ENCODE measurements at places on chromosomes 6 and 20. TPM values are rescaled to one million over a fixed set of nuclear protein-coding genes. Genes with fewer than 3 reads are reported as not detected.
A peak's percentile ranks its signal among the peaks of the same experiment; 100 is the strongest.

DNA sequence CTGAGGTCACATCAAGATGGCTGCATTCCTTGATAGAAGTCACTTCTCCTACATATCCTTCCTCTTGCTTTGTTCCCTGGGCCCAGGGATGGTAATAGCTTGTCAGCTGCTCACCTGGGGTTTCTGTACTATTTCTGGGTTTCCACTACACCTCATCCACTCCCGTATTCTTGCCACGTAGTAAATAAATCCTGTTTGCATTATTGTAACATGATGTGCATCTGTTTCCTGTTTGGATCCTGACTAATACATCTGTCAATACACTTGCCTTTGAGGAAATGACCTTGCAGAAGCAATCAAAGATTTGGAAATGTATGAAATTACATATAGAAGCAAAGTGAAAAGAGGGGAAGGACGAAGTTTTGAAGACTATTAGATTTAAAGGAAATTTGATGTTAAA, 619.0 kb downstream of the PHF3 start:
- no peak for DNase-seq

DNA sequence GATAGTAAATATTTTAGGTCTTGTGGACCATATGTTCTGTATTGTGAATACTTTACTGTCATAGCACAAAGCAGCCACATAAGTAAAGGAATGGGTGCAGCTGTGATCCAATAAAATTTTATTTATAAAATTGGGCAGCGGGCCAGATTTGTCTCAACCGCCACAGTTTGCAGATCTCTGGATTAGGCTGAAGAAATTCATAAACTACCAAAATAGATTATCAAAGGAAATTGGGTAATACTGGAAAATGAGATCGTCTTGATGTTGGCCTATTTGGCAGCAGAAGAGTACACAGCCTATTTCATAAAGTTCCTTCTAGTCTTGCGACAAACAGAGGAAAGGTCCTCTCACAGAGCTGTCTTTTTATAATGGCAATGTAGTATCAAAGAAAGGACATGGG, 69.8 kb downstream of the DZANK1 start:
- DNase-seq: no peak

The NANP gene
- total RNA-seq: 7.0 TPM

GRCh38 chr6:48986845-48987244, 476.2 kb downstream of the MMUT start:
- DNase-seq: no peak

The OR2B6 gene
- not detected for total RNA-seq

The C6orf163 gene
- total RNA-seq: 0.10 TPM

The MOCS1 gene
- 12.8 TPM for total RNA-seq

DNA sequence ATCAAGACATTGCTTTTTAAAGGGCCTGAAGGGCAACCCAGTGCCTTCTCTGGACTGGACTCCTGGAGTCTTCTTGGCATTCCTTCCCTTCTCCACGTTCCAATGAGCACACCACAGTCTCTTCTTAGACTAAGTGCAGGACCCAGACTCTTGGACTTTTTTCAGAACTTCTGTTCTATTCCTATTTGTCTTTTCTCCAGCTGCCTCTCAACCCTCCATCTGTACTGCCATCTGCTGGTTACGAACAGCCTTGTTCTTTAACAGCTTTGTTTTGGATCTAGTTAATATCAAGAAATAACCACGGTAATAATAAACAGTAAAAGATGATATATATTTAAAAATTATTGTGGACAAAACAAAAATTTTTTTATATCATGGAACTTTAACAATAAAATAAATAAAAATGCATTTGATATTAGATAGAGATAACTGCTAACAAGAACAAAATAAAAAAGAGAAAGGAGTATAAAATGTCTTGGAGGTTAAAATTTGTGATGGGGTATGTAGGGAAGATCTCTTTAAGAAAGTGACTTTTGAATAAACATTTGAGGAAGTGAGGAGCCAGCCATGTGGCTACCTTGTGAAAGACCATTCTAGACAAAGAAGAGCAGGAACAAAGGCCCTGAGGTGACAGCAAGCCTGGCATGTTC, 105.1 kb upstream of the HCRTR2 start:
- DNase-seq: peak; percentile 60

The LRRC73 gene
- total RNA-seq: 1.6 TPM

- no peak for DNase-seq
Observed at GRCh38 chr6:87701344-87701675, 723 bp downstream of the AKIRIN2 start.

The FAM217A gene
- not detected for total RNA-seq

DNA sequence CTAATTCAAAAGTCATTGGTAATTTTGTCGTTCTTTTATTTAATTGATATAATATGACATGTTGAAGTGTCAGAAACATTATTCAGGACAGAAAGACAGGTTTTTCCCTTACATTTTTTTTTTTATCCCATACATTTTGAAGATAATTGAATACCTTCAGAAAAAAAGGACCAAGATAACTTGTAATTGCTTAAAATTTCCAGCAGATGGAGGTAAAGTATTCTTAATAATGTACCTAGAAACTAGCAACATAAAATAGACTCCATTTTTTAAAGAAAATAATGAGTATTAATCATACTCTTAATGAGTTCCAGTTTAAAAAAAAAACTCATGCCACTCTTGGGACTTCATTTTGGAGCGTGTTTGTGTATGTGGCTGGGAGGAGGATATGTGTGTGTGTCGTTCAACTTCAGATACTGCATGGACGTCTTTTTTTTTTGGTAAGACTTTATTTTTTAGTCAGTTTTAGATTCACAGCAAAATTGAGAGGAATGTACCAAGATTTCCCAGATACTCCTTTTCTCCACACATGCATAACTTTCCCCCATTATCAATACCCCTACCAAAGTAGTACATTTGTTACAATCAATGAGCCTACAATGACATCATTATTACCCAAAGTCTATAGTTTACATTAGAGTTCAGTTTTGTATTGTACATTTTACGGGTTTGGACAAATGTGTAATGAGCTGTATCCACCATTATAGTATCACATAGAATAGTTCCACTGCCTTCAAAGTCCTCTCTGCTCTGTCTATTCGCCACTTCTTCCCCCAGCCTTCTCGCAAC, 79.4 kb downstream of the ROS1 start:
- peak; percentile 29 for DNase-seq

Measured in myocyte (in vitro differentiated cells).